ENCODE measurements at places on chromosomes 16 and 17.

- DNase-seq = no peak
Measured at GRCh38 chr16:71552698-71553503, 24.0 kb downstream of the TAT start.

- no peak for DNase-seq
Measured at GRCh38 chr16:11481987-11482386, 104.7 kb downstream of the LITAF start.

DNA sequence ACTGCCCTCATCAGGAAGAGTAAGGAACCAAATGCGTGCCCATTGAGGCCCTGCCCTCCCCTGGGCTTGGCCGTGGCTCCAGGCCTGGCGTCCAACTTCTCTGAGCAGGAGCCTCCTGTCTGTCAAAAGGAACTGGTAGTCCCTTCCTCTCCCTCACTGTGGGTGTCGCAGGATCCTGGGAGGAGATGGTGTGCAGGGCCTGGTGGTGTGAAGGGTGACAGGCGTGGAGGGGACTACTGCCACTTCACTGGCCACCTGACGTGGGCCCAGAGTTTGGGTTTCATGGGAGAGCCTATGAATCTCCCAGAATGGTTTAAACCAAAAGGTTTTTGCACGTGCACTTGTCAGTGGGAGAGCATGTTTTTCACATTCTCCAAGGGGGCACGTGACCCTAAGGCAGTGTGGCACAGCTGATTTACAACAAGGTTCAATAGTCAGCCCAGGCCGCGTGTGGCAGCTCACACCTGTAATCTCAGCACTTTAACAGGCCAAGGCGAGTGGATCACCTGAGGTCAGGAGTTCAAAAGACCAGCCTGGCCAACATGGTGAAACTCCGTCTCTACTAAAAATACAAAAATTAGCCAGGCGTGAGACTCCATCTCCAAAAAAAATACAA is 12.5 kb downstream of the ARL2BP start:
- no peak for DNase-seq

GRCh38 chr17:41505007-41505808 is at the start of gene KRT13:
Gene KRT13 (minus strand): TSS chr17:41505612. CDS start chr17:41505550, 62 bp downstream.
- no peak for DNase-seq

DNA sequence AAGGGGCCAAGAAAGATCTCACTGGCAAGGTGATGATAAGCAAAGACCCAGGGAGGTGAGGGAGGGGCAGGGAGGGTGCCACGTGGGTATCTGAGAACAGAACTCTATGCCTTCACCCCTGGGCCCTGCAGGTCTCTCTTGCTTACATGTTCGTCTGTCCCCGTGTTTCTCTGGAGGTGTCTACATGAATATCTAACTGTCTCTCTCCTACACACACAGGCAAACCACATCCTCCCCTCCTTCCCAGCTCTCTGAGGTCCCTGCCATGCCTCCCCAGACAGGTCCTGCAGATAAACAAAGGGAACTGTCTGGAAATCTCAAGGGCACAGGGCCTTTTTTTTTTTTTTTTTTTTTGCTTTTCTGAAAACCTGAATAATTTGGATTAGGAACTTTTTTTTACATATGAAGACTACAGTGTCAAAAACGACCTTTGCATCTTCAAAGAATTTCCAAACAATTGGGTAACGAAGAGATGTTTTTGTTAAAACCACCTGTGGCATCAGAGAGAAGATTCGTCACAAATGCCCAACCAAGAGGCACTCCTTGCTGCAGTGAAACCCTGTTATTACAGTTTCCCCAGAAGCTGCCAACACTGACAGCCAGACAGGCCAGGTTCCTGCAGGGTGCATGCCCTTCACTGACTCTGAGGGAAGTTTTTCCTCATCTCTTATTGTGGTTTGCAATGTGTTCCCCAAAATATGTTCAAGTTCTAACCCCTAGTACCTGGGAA is 17.8 kb downstream of the PLLP start:
- peak; percentile 81 for DNase-seq

GRCh38 chr17:62194401-62194800 is 129.3 kb upstream of the MED13 start:
- DNase-seq = no peak

- no peak for DNase-seq
Measured at GRCh38 chr17:1180958-1181752, 1.4 kb upstream of the ABR start.

GRCh38 chr16:72935896-72936295 is 112.0 kb downstream of the ZFHX3 start:
- no peak for DNase-seq

DNA sequence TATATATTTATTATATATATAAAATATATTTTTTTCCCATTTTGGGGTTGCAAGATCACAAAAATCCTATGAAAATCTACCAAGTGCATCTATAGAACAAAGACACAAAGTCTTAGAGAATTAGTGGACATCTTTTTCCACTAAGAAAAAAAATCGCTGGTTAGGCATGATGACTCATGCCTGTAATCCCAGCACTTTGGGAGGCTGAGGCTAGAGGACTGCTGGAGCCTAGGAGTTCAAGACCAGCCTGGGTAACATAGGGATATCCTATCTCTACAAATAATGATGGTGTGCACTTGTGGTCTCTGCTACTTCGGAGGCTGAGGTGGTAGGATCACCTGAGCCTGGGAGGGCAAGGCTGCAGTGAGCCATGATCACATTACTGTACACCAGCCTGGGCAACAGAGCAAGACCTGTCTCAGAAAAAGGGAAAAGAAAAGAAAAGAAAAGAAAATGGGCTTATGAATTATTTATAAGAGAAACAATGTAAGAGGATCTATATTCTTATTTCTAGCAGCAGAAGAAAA is 185.1 kb upstream of the PSMD7 start:
- DNase-seq = no peak

- no peak for DNase-seq
Measured at GRCh38 chr17:10021272-10021984, 116.4 kb upstream of the RCVRN start.

- DNase-seq = no peak
Measured at GRCh38 chr17:79974566-79975497, 60.8 kb downstream of the TBC1D16 start.

DNA sequence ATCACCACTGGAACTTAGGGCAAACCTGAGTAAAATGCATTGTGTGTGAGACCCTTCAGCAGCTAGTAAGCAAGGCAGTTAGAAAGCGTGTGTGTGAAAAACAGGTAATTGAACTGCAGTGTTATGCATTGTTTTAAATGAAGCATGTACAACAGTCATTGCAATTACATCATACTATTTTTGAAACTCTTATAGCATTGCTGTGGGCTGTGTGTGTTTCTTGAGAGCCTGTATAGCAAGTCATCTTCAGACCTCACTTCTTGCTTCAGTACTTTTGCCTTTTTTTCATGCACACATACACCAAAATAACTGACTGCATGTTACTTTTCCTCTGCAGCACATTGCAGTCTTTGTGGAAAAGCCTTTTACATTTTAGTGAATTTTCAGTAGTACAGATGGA is 19.2 kb downstream of the PTRH2 start:
- DNase-seq = no peak

DNA sequence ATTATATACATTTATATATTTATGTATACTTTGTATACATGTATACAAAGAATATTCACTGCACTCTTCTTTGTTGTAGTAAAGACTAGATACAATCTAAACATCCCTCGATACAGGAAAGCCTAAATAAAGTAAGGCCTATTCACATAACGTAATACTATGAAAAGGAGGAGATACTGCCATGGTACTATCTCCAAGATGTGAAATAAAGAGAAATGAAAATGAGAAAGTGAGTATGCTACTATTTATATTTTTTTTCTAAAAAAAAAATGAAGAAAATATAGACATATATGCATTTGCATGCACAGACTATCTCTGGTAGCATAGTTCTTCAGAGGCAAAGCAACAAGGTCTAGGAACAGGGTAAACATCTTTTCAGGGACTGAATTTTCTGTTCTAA is 19.4 kb downstream of the CFDP1 start:
- no peak for DNase-seq

GRCh38 chr17:40618754-40619625 is 28.6 kb downstream of the SMARCE1 start:
- DNase-seq = no peak

DNA sequence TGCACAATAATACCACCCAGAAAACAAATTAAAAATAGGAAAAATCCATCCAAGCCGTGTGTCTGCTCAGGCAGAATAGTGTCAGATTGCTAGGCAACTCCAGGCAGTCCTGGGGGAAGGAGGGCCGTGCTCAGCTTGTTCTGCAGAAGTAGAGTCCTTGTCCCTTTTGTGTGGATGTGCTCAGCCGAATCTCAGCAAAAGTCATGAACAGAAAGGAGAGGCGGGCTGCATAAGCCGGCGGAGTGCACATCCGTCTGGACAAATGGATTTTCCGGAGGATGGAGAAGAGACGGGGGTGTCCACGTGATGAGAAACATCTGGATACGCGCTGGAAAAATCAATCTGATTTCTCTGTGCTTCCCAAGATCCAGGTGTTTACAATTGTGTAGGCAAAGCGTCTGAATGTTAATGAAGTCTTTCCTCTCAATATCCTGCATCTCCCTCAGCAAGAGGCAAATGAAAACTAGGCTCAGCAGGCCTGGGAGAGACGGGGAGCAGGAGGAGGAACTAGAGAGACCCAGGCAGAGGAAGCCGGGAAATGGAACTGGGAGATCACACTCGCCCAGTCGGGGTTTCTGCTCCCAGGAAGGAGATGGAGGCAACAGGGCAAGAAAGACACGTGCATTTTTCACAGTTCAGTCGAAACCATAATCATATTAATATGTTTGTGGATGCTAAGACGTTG is 7.7 kb upstream of the RBFOX3 start:
- peak; percentile 17 for DNase-seq

DNA sequence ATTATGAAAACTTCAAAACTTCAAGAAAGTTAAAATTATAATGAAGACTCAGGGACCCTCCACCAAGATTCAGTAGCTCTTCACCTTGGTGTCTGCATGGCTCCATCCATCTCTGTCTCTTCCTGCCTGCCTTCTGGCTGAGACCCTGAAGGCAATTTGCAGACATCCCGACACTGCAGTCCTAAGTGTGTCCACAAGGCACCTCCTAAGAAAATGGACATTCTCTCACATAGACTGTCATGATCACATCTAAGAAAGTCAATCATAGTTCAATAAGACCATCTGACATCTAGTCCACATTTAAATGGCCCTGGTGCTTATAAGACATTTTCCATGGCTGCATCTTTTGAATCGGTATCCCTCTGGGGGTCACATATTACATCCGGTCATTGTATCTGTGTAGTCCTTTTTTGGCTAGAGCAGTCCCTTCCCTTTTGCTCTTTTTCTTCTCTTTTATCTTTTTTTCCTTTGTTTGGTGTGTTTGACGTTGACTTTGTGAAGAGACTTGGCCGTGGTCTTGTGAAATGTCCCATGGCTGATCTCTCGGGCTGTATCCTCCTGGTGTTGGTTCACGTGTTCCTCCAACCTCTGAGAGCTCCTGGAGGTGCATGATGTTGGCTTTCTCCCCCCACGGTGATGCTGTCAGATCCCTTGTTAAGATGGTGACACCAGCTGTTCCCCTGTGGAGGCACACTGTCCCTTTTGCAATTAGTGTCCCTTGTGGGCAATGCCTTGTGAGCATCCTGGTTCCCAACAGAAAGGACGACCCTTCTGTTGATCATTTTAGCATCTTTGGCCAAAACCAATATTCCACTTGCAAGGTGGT is 5.0 kb upstream of the TNFRSF13B start:
- no peak for DNase-seq

DNA sequence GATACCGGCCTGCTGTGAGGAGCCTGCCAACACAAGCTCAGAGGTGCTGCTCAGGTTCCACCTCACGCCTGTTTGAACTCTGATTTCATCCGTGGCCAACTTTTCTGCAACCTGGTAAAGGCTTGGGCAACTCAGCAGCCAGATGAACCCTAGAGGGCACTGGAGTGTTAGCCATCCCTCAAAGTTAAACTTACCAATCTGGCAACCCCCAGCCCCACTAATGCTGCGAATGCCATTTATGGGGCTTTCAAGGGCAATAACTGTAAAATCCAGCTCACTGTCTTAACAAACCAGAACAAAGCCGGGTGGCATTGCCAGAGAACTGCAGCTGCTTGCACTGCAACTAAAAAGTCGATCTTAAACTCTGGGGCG is 105.5 kb downstream of the AXIN2 start:
- no peak for DNase-seq

- no peak for DNase-seq
Measured at GRCh38 chr16:2286550-2286949, 18.6 kb upstream of the RNPS1 start.

- DNase-seq = no peak
Measured at GRCh38 chr17:10349403-10349802, 23.4 kb downstream of the MYH13 start.
